ENCODE measurements at places on chromosomes 7 and 10.

GRCh38 chr7:99733003-99733402, 2.0 kb downstream of the CYP3A7 start:
- no peak for DNase-seq

DNA sequence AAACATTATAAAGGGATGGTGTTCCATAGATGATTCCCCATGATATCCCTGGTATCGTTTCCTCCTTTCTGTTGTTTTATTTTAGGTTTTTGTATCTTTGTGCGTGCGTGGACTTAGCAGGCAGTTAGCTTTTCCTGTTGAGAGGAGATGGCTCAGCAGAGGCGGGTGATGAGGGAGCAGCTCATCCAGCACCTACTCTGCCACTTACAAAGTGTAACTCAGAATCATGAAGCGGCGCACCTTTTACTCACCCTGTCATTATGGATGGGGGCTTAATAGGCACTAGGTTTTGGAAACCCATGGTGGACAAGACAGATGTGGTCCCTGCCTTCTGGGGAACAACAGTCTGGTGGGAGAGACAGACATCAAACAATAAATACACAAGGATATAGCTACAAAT, 17.1 kb downstream of the FAM241B start:
- DNase-seq, result no peak

GRCh38 chr10:123404357-123404756, 250.2 kb downstream of the BUB3 start:
- DNase-seq, result no peak

DNA sequence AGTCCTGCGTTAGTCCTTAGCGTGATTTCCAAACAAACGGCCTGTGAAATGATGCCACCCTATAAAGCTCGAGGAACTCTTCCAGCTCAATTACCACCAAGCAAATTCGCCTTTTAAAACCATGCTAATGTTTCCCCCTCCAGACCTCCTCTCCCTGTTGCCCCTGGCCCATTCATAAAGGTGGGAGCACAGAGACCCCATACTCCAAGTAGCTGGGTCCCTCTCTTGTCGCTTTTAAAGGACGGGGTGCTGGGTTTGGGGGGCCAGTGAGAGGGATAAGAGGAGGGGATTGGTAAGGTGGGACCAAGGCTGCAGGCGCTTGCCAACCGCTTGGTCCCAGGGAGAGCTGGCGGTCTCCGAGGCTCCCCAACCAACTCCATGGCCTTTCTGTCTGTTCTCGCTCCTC, 1.2 kb downstream of the HMX2 start:
- no peak for DNase-seq

GRCh38 chr7:94205529-94205928, 189.2 kb upstream of the COL1A2 start:
- no peak for DNase-seq

GRCh38 chr7:35258125-35258867, 4.4 kb upstream of the TBX20 start:
- DNase-seq, result no peak

- DNase-seq, result no peak
Measured at GRCh38 chr7:65453341-65454030, 79.8 kb downstream of the ZNF92 start.

- no peak for DNase-seq
Measured at GRCh38 chr7:148304083-148304335, 286.6 kb upstream of the C7orf33 start.

GRCh38 chr10:44352316-44353127, 32.4 kb downstream of the CXCL12 start:
- DNase-seq, result no peak

DNA sequence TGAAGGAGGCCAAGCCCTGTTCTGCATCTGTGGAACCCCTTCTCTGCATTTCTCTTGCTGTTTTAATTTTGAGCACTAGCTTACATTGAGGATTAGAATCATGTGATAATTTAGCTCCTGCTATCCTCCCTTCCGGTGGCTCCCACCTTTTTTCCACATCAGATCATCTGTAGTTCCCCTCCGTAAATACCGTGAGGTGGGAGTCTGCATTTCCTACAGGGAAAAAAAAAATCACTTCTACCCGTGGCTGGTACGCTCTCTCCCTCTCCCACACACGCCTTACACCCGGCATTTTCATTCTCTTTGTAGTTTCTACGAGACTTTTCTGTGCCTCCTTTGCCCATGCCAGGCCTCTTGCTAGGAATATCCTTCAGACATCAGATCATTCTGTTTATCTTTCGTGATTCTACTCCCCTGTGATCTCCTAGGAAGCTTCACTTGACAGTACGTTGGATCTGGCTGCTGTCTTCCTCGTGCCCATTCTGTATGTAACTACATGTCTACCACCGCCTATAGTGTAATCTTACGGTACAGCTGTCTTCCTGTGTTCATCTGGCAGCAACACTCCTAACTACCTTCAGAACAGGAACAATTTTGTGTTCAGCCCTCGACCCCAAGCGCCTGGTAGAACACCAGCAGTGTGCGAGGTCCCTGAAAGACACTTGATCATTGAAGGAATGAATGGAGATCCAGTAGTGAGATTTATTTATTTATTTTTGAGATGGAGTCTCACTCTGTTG, 41.7 kb upstream of the OCM start:
- no peak for DNase-seq

- no peak for DNase-seq
Measured at GRCh38 chr7:111113263-111114017, 22.5 kb downstream of the LRRN3 start.

DNA sequence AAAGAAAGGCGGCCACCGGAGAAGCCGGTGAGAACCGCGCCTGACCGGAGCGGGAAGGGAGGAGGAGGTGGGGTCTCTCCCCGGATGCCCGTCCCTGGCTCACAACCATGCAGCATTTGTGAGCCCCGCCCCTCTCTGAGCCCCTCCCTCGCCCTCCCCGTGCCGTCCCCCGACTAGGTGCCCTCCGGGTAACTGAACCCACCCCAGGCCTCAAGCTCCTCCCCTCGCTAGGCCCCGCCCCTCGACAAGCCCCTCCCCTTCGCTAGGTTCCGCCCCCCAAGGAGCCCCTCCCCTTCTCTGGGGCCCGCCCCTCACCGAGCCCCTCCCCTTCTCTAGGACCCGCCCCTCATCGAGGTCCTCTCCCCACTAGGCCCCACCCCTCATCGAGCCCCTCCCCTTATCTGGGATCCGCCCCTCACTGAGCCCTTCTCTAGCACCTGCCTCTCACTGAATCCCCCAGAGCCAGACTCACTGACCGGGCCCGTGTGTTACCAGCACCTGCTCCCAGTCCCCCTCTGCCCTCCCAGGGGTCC, 42.2 kb upstream of the HSPB1 start:
- peak; percentile 39 for DNase-seq

GRCh38 chr7:141057788-141058187, 16.1 kb upstream of the TMEM178B start:
- no peak for DNase-seq

DNA sequence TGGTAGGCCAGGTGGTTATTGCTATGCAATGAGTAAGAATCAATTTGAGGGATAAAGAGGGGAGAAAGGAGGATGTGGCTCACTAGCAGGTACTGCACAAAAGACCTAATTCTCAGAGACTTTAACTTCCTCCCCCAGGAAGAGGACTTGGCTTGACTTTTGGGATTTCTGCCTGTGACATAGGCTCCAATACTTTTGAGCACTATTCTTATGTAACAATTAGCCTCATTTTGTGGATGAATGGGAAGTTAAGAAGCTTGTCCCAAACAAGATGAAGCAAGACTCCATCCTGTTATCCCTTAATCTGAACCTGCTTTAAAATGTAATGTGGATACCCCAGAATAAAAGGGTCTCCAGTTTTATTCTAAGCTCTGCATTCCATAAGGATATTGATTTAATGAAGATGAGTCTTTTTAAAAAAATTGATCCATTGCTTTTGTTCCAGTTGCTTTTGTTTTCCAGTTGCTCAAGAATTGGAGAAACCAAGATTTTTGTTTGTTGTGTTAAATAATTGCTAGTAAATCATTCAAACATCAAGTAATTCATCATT, 218.5 kb downstream of the SNX13 start:
- DNase-seq, result no peak

GRCh38 chr7:41567031-41567730, 135.7 kb downstream of the INHBA start:
- no peak for DNase-seq

DNA sequence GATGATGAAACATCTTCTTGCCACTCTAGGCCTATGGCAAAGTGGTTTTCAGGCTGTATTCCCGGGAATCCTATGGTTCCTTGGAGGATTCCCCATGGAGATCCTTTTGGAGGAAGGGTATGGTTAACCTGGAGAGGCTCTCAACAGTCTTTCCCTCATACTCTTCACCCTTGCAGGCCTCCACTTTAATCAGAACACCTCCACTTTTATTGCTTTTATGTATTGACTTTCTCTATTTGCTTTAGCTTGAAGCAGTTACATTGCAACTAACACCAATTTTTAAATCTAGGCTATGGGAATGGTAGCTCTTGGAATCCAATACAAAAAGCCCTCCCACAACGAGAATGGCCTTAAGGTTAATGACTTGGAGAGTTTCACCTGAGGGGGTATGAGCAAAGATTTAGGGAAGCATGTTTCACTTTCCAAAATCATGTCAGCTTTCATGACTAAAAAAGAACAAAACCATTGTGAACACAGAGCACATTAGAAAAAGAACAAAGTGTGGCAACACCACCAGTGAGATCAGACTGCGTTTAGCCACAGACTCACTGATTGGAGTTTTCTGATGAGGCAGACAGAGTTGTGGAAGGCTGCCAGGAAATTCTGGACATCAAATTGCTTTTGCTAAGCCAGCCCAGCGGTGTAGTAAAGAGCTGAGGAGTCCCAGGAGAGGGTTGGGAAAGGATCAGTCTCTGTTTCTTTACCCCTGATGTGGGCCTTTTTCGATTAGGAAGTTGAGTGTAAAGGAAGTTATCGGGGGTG, 130.4 kb upstream of the BMPER start:
- DNase-seq, result no peak

GRCh38 chr7:157566631-157567006, 229.8 kb downstream of the DNAJB6 start:
- no peak for DNase-seq

GRCh38 chr7:70571403-70571934, 560.5 kb upstream of the GALNT17 start:
- no peak for DNase-seq

- DNase-seq, result no peak
Measured at GRCh38 chr7:2627258-2628129, 4.3 kb upstream of the TTYH3 start.

GRCh38 chr7:152674860-152675758, 832 bp downstream of the XRCC2 start:
- no peak for DNase-seq

DNA sequence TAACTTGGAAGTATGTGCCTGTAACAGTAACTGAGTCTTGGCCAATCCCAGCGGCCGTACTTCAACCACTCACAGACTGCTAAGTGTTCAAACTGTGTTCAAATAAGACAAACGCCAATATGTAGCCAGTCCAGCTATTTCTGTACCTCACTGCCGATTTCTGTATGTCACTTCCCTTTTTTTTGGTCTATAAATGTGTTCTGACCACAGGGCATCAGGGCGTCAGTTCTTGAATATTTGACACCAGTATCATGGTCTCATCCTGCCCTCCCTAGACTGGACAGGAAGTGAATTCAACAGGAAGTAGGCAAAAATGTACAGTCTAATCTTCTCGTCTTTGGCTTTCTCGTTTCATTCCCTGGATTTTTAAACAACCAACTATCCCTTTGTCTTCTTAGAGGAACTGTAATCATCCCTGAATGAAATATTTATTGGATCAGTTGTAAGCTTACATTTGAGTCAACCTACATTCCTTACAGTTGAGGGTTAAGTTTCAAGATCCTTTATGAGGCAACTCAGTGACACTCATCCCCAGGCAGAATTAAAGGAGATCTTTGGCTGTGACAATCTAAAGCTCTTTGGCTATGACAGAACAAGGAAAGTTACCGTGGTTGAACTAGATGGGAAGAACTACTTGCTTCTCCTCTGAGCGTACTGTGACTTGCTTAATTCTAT, 232.7 kb downstream of the NSUN6 start:
- no peak for DNase-seq

- DNase-seq, result no peak
Measured at GRCh38 chr10:79249186-79250121, 97.8 kb upstream of the PPIF start.

DNA sequence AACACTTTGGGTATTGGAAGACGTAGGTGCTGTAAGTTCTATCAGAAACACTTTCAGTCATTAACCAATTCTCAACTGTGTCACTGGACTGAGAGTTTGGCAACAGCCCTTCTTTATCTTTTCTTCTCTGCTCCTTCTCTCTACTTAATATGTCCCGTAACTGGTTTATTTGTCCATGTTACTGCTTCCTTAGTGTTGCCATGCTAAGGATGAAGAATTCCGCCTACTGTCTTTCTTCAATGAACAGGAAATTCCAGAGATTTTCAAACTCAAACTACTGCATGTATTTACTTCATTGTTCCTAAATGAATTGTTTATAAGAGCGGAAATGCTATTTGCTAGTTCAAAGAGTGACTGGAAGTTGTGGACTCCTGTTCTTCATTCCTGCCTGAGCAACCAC, 143.7 kb downstream of the TAX1BP1 start:
- no peak for DNase-seq

DNA sequence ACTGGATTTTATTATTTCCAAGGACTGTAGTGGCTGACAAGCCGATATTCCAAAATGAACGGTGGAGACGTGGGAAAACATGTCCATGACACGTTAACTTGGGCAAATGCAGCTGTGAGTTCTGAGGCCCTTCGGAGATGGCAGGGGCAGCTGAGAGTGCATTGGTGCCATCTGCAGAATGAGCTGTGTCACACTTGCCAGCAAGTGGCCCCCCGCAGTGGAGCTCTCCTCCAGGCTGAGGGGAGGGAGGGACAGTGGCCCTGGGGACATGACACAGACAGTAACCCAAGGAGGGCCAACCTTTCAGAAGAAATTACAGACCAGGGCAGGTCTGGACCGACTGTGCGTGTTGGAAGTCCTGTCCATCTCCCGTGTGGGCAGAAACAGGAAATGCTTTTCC, 139.4 kb downstream of the SVIL start:
- DNase-seq, result no peak

GRCh38 chr10:74333174-74333573, 182.2 kb downstream of the ADK start:
- DNase-seq, result no peak

DNA sequence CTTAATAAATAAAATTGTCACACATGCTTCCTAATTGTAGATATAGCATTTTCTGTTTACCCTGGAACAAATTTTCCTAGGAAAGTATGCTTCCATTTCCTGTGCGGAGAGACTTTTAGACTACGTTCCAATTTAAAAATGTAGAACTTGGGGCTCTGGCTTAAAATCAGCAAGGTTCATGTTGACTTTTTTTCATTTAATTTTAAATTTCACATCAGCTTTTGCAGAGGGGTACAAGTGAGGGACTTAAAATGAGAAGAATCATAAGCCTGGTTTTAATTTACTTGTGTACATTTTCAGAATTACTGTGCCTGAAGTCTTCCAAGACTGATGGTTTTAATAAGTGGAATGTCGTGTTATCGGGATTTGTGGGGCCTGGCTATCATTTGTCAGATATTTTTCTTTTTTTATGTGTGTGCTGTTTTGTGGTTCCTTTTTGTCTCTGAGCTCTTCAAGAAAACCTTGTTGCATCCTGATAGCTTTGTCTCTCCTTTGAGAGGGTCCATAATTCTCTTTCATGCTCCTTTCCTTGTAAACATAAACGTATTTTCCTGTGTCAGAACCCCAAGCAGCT, 8.8 kb upstream of the ATRNL1 start:
- DNase-seq, result no peak

Measured in CD4-positive, alpha-beta T cell treated with Interleukin-21 for 1 hour (primary cell).